T follicular helper cell (primary cell): ENCODE measurements at places on chromosomes 5 and 9.

DNA sequence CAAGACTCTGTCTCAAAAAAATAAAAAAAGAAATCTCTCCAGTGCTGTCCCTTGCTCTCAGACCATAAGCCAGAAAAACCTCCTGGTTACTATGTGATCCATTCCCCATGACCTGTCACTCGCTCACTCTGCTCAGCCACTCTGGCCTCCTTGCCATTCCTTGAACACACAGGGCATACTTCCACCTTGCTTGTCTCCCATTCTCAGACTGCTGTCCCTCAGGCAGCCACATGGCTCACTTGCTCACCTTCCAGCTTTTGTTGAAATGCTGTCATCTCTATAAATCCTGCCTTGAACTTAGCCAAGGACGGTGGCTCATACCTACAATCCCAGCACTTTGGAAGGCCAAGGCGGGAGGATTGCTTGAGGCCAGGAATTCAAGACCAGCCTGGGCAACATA, 82.9 kb downstream of the UGCG start:
- DNase-seq, result no peak

GRCh38 chr5:131364507-131365050, 100.7 kb downstream of the CDC42SE2 start:
- no peak for DNase-seq

GRCh38 chr5:143947313-143947712, 135.4 kb downstream of the HMHB1 start:
- no peak for DNase-seq

DNA sequence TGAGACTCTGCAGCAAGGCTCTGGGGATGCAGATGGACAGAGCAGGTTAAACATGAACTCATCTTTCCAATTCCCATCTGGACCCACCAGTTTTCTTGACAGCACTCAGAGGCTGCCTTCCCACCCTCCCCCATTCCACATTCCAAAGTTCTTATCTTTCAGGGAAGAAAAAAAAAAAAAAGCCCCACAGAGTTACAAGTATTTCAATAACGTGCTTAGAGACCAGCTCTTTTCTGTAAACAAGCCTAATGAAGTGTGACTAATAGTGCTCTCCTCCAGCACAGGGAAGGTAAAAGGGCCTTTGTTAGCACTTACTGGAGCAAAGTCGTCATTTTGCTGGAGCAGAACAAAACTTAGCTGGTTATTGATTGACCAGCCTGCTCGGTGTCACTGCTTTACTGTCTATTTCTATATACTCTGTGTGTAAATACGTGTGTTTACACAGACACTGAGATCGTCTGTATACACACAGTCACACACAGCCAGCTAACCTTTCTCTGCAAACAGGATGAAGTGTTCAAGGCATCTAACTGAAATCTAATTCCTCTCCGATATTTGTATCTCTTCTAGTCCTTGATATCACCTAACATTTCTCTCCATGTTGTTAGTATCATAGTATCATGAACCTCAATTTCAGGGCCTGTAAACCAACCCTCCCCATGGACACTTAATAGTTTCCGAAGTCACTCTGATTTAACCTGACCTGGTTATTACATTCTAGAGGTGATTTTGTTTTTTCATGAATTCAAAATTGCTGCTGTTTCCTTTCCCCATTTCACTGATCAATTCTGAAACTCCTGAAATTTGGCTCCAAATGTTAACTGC, 84.9 kb downstream of the ZNF608 start:
- DNase-seq, result no peak

DNA sequence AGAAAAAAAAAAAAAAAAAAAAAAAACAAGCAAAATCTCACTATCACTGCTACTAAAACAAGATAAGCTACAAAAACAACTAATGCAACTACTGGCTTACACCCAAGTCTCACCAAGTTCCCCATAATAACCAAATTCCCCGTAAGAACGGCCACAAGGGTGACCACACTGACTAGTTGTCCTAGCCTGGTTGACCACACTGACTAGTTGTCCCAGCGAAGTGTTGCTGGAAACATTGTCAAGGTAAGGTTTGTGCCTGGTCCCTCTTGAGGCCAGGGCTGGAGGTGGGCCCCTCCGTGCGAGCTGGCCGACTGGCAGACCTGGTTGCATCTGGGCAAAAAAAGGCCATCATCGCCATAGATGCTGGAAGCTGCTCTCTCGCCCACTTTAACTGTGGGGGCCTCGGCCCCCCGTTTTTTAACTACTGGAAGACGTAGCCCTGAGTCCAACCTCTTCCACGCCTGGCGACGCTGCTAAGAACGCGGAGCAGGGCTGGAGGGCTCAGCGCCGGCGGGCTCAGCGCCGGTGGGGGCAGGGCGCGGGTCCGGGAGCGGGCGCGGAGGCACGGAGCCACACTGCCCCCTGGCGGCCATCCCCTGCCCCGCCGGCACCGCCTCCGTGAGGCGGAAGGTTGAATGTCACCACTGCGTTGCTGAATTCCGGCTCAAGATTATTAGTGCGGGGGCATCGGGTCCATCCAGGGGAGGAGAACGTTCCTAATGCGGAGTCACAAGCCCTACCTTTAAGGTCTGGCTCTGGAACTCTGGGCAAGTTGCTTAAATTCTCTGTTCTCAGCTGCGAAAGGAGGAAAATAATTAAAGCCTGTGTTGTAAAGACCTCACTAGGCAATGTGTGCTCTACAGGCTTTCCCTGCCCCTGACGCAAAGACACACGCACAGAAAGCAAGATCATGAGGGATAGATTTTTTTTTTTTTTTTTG, 84.0 kb downstream of the HSD17B3 start:
- peak; percentile 46 for DNase-seq
